Adrenal gland (tissue), 19 donors: ENCODE measurements at places on chromosomes 7 and 10. TPM values are rescaled to one million over a fixed set of nuclear protein-coding genes. Genes with fewer than 3 reads are reported as not detected.

GRCh38 chr7:124857672-124858235, 71.9 kb downstream of the POT1 start:
- H3K4me3 ChIP-seq = no peak overlapping the region
- H3K27me3 ChIP-seq = no peaks in the 10 kb centered on the region
- no peak for DNase-seq
- no peaks in the 10 kb centered on the region for H3K4me1 ChIP-seq
- no peaks in the 10 kb centered on the region for H3K36me3 ChIP-seq

- H3K27ac ChIP-seq = peak overlapping the region; percentile 1
- no peak for DNase-seq
- no peaks in the 10 kb centered on the region for H3K27me3 ChIP-seq
- H3K4me3 ChIP-seq = no peak overlapping the region
- H3K4me1 ChIP-seq = peaks cover 17% of the 10 kb centered on the region
Measured at GRCh38 chr10:113021268-113022040, 71.4 kb downstream of the TCF7L2 start.

GRCh38 chr10:3213758-3214515, 41.4 kb upstream of the PITRM1 start:
- no peak overlapping the region for H3K4me3 ChIP-seq
- H3K27me3 ChIP-seq = no peaks in the 10 kb centered on the region

Gene TLX1
- total RNA-seq = not detected

Gene MBL2
- total RNA-seq = not detected
